ENCODE measurements at places on chromosomes 3 and 15. TPM values are rescaled to one million over a fixed set of nuclear protein-coding genes. Genes with fewer than 3 reads are reported as not detected.

GRCh38 chr15:68210409-68210756 is 5.3 kb upstream of the CALML4 start:
- DNase-seq, result no peak

GRCh38 chr3:148146947-148147826 is 550.5 kb upstream of the AGTR1 start:
- DNase-seq, result no peak

DNA sequence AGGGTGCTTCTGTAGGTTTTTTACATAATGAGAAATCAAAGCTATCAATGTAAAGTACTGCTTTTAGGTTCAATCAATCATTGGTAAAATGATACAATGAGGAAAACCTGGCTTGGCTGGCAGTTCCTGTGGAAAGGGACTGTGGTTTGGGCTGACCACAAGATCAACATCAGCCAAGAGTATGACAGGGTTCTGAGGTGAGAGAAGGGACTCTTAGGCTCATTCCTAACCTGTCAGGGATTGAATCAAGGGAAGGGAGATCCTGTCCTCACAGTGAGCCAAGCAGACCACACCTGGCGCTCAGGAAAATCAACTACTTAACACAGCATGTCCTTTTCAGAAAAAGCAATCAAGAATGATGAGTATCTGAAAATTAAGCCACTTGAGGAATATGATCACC is 111.1 kb downstream of the MAGI1 start:
- DNase-seq, result no peak

GRCh38 chr15:73575636-73576247 is 57.4 kb downstream of the NPTN start:
- DNase-seq, result no peak

The TMEM108 gene
- total RNA-seq, result not detected

The TF gene
- total RNA-seq, result 0.34 TPM

All from CD4-positive, alpha-beta T cell (primary cell).